ENCODE measurements at places on chromosomes 2 and 18.

- DNase-seq, result no peak
Measured at GRCh38 chr2:128474036-128474955, 155.6 kb upstream of the HS6ST1 start.

DNA sequence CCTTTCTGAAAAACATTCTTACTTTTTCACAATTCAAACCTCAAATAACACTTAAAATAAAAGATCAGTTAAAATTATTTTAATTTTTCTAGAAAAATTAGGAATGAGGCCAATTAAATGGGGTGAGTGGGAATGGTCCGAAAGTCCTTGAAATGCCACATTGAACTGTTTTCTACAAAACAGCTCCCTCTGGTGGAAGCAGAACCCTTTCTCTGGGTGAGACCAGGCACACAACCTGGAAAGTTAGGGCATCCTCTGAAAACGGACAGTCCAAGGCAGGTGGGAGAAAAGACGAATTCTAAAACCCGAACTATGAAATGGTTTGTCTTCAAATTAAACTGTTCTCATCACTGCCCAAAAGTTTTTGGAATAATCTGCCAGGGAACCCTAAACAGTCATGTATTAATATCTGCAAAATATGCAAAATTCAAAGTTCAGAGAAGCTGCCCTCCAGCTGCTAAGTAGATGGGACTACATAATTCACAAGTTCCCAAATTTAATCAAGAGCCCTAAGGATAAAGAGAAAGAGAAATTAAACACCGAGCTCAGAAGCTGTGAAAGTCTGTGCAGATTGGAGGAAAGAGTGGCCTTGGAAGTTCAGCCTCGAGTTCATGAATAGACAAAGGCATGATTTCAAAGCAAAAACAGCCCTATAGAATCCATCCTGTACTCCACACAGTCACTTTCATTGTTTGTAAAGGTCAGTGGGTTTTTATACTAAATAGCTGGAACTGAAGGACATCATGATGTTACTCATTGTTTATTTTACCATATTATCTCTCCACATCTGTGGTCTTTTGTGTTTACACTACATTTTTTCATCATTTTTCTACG, 108.3 kb downstream of the PIEZO2 start:
- DNase-seq, result no peak

- DNase-seq, result no peak
Measured at GRCh38 chr2:143899987-143900386, 619.9 kb downstream of the ZEB2 start.

DNA sequence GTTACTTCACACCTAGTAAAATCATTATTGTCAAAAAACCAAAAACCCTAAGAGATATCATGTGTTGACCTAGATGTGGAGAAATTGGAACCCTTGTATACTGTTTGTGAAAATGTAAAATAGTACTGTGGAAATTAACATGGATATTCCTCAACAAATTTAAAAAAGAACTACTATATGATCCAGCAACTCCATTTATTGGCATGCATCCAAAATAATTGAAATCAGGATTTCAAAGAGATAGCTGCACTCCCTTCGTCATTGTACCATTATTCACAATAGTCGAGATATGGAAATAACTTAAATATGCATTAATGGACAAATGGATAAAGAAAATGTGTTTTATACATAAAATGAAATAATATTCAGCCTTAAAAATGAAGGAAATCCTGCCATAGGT, 105.3 kb upstream of the ZC3H15 start:
- DNase-seq, result no peak

DNA sequence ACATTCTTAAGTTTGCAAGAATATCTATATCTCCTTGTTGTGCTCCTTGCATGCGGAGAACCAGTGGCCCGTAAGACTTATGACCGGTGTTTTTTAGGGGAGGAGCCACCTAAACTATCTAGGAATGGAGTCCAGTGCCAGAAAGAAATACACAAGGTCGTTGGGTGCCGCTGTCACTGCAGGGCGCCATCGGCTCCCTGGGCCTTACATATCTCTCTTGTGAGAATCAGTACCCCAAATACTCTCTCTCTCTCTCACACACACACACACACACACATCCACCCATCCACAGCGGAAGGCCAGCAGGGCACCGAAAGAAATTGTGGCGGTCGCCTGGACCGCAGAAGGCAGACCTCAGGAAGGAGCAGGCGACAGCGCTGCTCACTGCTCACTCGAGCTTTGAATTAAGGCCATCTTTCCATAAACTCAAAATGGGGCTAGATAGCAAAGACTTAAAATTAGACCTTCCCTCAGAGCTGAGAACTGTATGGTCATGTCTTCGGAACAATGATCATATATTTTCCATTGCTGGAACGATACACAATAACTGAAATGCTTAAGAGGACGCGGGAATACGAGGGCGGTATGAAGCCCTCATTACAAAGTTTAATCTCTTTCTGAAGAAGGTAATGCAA, 10.4 kb downstream of the NR4A2 start:
- DNase-seq, result no peak

DNA sequence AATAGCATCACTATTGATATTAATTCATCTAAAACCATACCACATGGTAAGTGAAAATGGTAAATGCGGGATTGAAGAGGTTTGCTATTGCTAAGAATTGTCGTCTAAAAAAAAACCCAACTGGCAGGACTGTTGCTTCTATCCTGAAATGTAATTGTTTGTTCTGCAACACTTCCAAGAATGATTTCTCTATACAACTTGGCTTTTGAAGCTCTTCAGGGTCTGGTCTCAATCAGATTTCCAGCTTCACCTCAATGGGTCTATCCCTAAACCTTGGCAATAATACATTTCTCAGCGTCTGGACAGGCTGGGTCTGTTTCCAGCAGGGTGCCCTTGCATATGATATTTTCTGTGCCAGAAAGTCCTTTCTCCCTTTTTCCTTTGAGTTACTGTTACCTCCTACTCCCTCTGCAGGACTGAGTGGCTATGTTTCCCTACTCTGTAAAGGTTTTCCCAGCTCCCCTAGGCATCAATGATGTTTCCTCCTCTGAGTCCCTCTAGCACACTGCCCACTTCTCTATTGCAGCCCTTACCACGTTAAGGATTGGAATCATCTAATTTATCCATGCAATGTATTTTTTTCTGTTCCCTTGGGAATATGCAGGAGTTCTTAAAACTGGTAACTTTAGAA, 118.2 kb upstream of the REV1 start:
- DNase-seq, result no peak

- no peak for DNase-seq
Measured at GRCh38 chr2:71595569-71595968, 142.2 kb downstream of the DYSF start.

GRCh38 chr2:181780657-181781056, 100.3 kb upstream of the NEUROD1 start:
- DNase-seq, result no peak

GRCh38 chr18:29361843-29362242, 1184.9 kb upstream of the CDH2 start:
- DNase-seq, result no peak

DNA sequence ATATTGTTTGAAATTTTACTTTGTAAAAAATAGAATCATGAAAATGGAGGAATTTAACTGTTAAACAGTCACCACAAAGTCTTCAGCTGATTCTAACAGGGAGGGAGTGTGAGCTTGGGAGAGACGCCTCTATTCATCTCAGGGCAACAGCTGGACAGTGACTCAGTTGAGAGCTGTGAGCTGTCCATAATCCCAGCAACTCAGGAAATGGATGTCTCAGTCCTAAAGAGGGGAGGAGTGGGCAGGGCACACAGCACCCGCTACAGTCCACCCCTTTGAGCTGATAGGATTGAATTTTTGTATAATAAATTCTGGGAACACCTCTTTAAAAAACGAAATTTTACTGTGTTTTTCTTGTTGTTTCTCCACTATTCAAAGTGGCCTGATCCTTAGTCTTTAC, 255.1 kb upstream of the THUMPD2 start:
- DNase-seq, result no peak

DNA sequence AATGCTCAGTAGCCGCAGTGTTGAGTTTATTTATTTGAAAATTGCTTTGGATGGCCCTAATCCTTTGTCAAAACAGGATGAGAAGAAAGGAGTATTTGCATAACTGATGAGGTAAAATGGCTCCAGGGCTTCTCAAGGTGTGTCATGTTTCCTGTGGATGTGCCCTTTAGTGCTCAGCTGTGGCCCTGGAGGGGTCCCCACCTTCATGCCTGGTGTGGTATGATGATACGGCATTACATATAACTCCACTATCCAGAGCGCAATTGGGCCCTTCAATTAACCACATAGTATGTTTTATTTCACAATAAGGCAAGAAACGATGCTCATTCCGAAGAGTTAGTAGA, 39.8 kb upstream of the TMEM178A start:
- no peak for DNase-seq

- no peak for DNase-seq
Measured at GRCh38 chr18:7417727-7418126, 149.4 kb upstream of the PTPRM start.

DNA sequence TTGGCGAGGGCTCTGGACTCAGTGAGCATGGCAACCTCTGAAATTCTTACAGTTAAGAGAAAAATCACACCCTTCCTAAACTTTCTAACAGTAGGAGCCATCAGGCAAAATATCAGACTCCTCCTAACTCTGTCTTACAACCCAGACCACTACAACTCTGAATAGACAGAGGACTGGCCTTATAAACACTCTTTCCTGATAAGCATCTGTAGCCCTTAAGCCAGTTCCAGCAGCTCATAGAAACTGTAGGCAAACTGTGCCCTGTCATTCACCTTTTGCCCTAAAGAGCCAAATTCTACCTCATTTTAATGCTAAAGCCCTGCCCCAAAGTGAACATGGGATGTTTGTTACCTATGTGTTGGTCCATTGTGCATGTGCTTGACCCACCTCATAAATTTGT, 304.8 kb downstream of the ALK start:
- no peak for DNase-seq

DNA sequence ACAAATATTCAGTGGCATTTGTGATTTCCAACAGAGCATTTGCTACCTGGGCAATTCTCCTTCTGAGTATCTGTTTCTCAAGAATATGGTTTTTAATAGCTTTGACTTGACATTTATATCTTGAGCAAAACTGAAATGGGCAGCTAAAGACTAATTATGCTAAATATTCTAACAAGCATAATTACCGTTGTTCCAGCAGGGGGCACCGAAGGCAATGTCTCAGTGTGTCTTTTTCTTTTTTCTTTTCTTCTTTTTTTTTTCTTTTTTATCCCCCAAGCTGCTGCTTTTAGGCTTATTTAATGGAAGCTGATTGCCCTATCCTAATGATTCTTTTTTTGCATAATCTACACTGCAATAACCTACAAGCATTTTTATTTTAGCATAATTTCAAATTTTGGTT, 138.9 kb upstream of the NABP1 start:
- DNase-seq, result no peak

- DNase-seq, result no peak
Measured at GRCh38 chr2:890214-890613, 60.4 kb upstream of the SNTG2 start.

DNA sequence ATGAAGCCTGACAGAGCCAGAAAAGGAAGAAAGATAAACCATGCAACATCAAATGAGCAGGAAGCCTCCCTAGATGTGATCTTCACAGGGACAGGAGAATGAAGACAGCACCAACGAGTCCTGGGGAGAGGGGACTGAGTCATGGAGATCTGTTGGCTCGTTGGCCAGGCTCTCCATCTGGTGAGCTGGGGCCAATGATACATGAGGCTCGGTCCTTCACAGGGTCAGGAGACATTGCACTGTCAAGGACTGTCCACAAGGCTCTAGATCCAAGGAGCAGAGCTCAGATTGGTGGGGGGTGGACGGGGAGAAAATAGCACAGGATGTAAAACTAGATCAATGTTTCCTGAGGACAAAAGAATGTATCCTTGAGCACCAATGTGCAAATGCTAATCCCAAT, 735 bp downstream of the CD207 start:
- DNase-seq, result no peak

DNA sequence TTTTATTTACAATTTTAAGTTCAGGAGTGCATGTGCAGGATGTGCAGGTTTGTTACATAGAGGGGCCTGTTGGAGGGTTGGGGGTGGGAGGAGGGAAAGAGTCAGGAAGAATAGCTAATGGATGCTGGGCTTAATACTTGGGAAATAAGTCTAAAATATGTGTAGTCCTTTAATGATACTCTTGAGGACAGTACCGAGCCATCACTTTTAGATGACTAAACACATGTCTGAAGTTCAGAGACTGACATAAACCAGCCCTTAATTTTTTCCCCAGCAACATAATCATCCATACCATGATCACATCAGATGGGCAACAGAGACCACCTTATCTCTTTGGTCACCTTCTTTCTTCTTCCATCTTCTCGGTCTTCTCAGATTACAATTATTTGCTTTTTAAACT, 189.1 kb upstream of the COL3A1 start:
- DNase-seq, result no peak

GRCh38 chr18:59728816-59729215, 31.6 kb upstream of the CCBE1 start:
- no peak for DNase-seq

DNA sequence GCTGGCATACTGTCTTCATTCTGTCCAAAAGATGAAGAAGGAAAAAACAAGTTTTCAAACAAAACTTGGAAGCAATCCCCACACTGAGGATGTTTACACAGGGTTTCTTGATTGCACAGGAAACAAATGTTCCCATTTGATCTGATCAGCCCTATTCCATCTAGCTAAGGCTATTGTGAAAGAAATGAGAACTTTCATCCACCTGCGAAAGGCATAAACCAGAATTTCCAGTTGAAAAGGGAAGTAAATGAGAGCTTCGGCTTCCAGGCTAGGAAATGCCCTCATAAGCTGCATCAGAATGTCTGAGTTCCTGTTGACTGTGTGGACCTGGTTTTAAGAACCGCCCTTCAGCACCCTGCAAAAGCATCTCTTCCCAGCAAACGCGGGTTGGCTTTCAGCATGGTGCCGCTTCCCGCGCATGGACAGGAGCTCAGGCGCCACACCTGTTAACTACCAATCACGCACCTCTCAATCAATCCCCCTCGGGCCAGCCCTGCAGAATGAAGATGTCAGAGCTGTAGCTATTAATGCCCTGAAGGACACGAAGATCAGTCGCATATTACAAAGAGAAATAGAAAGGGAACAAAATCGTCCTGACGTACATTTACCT, 850.4 kb downstream of the GALR1 start:
- DNase-seq, result no peak

DNA sequence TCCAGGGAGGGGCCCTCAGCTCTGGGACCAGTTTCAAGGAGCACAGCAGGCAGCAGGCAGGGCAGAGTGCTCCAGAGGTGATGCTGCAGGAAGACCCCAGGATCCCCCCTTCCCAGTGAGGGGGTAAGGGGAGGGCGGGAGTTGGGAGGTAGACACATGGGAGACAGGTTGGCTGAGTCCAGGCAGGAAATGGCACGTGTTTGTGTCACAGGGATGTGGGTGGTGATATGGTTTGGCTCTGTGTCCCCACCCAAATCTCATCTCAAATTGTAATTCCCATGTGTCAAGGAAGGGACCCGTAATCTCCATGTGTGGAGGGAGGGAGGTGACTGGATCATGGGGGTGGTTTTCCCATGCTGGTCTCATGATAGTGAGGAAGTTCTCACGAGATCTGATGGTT, 25.2 kb upstream of the OTOS start:
- no peak for DNase-seq
